ENCODE measurements at places on chromosomes 7 and 10. TPM values are rescaled to one million over a fixed set of nuclear protein-coding genes. Genes with fewer than 3 reads are reported as not detected.
A peak's percentile ranks its signal among the peaks of the same experiment; 100 is the strongest.

DNA sequence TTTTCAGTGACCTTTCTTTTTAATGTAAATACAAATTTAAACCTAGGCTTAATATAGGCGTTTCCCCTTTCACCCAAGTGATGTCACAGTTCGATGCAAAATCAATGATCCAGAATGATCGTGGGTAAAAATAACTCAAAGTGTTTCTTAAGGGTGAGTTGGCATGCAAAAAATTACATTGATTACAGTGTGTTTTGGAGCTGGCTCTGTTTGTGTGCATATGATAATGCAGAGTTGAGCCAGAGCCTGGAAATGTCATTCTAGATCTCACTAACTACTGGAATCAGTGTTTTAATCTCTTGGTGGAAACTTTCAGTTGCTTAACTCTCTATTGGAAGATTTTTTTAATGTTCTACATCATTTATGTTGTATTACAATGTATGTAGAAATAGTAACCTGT, 72.5 kb upstream of the MXI1 start:
- H3K27me3 ChIP-seq = no peaks in the 10 kb centered on the region
- peaks cover 26% of the 10 kb centered on the region for H3K4me1 ChIP-seq
- H3K4me3 ChIP-seq = no peak overlapping the region

The SEC61G gene
- 171 TPM for total RNA-seq

DNA sequence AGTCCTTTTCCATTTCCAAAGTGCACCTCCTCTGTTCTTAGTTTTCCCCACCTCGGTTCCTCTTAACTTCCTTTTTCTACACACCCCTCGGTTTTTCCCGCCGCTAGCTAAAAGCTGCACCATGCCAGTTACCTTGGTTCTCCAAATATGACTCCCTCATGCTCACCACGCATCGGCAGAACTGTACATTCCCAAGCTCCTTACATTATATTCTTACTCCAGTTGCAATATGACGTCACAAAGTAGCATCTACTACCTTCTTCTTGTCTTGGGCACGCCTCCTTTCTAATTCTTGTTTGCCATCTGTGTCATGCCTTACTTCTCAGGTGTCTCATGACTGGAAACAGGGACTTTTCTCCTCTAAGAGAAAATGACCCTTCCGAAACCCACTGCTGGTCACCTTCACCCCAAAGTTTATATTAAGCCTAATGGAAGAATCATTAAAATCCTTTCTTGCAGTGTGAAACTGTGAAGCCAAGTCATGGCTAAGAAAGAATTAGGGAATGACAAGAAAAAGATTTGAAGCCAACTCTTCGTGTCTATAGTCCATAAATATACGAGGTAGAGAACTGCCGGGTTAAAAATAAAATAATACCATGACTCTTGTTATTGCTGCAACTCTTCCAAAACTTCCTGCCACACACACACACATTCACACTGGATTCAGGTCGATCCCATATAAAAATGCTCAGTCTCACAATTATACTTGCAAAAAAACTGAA, 1.7 kb downstream of the ESYT2 start:
- peaks cover 4% of the 10 kb centered on the region for H3K36me3 ChIP-seq
- peak; percentile 40 for DNase-seq
- no peaks in the 10 kb centered on the region for H3K27me3 ChIP-seq
- H3K4me3 ChIP-seq = peak overlapping the region; percentile 85

The CAMK2B gene
- 0.46 TPM for total RNA-seq

DNA sequence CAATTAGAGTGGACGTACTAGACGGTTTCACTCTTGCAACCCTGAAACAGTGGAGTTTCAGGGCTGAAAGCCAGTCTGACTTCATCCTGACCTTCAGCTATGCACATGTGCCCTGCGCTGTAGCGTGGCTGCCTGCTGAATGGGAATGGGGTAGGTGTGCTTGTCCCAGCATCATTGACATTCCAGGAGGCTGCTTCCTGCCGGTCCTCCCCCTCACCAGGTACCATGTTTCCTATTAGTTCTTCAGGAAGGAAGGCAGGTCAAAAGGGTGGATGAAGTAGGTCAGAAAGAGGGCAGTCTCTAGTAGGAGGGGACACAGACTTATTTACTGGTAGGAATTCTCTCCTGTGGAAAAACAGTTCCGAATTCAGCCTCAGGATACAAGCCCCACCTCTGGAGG, 551.8 kb upstream of the GALNT17 start:
- H3K27ac ChIP-seq = no peak overlapping the region
- no peak overlapping the region for H3K4me3 ChIP-seq
- DNase-seq = no peak
- H3K4me1 ChIP-seq = no peaks in the 10 kb centered on the region
- no peaks in the 10 kb centered on the region for H3K27me3 ChIP-seq

The CCL24 gene
- total RNA-seq = not detected

The TUBAL3 gene
- total RNA-seq = not detected

The IFIT1B gene
- total RNA-seq = not detected

GRCh38 chr10:15122477-15123030, 25.4 kb downstream of the RPP38 start:
- H3K36me3 ChIP-seq = peaks cover 41% of the 10 kb centered on the region
- no peaks in the 10 kb centered on the region for H3K27me3 ChIP-seq
- H3K4me3 ChIP-seq = peak overlapping the region; percentile 53

DNA sequence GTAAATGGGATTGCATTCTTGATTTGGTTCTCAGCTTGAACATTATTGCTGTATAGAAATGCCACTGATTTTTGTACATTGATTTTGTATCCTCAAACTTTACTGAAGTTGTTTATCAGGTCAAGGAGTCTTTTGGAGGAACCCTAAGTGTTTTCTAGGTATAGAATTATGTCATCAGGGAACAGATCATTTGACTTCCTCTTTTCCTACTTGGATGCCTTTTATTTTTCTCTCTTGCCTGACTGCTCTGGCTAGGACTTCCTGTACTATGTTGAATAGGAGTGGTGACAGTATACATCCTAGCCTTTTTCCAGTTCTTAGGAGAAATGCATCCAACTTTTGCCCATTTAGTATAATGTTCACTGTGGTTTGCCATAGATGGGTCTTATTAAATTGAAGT, 48.8 kb downstream of the ANXA8 start:
- no peak overlapping the region for H3K27ac ChIP-seq
- no peaks in the 10 kb centered on the region for H3K4me1 ChIP-seq
- H3K27me3 ChIP-seq = peaks cover 22% of the 10 kb centered on the region
- DNase-seq = no peak

The PHYHIPL gene
- not detected for total RNA-seq

DNA sequence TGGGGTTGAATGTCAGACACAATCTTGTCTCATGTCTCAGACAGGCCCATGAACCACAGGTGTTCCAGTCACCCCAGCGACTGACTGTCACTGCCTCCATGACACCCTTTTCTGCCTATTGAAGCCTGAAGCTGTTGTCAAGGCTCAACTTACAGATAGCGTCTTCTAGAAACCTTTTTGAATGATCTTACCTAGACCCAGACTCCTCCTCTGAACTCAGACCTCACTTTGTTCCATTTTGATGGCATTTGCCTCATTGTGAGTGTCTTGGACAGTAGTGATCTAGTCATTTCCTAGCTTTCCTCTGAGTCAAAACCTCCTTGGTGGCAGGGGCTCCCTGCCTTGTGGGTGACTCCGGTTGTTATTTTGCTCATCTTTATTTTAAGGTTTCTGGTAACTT, 98.3 kb upstream of the AGK start:
- H3K36me3 ChIP-seq = no peaks in the 10 kb centered on the region
- no peak overlapping the region for H3K27ac ChIP-seq
- peak; percentile 51 for DNase-seq
- no peaks in the 10 kb centered on the region for H3K27me3 ChIP-seq
- H3K4me3 ChIP-seq = no peak overlapping the region

The TAS2R5 gene
- total RNA-seq = 1.3 TPM

- no peak overlapping the region for H3K27ac ChIP-seq
- no peak overlapping the region for H3K4me3 ChIP-seq
- DNase-seq = no peak
Measured at GRCh38 chr10:34698979-34699378, 116.1 kb downstream of the PARD3 start.

DNA sequence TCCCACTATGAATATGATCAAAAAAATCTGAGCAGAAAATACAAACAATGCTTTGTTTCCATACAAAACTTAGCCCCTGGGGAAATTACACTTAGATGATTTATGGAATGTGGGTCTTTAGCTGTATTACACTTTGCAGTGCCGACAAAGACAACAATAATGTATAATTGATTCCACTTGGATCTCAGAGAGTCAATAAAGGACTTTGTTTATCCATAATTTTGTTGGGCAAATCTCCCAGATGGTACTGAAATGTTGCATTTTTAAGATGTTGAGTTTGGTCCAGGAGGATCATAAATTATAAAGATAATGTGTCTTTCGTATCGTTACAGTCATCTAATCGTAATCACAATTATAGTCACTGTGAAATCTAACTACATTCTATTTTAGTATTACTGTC, 66.9 kb upstream of the DOCK1 start:
- no peak for DNase-seq
- H3K4me3 ChIP-seq = no peak overlapping the region
- no peaks in the 10 kb centered on the region for H3K27me3 ChIP-seq
- H3K36me3 ChIP-seq = no peaks in the 10 kb centered on the region

DNA sequence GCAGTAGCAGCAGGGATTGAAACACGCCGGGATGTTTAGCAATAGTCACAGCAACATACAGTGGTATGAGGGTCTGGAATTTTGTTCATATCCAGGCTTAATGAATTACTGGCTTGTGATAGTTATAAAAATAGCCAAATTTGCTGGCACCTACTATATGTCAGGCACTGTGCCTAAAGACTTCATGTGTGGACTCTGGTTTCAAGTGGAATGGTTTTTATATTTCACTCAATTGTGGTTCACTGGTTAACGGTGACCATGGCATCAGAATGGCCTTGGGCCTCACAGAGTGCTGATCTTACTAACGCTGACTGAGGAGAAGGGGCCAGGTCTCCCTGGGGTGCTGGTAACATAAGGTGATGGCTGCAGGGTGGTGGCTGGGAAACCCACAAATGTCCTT, 55.7 kb downstream of the CELF2 start:
- H3K27ac ChIP-seq = no peak overlapping the region
- H3K4me1 ChIP-seq = peaks cover 9% of the 10 kb centered on the region
- peaks cover 7% of the 10 kb centered on the region for H3K27me3 ChIP-seq
- no peak for DNase-seq
- H3K36me3 ChIP-seq = no peaks in the 10 kb centered on the region

GRCh38 chr7:68684246-68684839, 913.9 kb upstream of the AUTS2 start:
- H3K36me3 ChIP-seq = no peaks in the 10 kb centered on the region
- no peaks in the 10 kb centered on the region for H3K27me3 ChIP-seq
- H3K4me3 ChIP-seq = no peak overlapping the region
- H3K27ac ChIP-seq = no peak overlapping the region
- DNase-seq = no peak

GRCh38 chr7:123945938-123946337, 20.9 kb downstream of the SPAM1 start:
- H3K4me3 ChIP-seq = no peak overlapping the region
- H3K36me3 ChIP-seq = no peaks in the 10 kb centered on the region
- peaks cover 3% of the 10 kb centered on the region for H3K27me3 ChIP-seq
- no peak overlapping the region for H3K27ac ChIP-seq

The HTRA1 gene
- total RNA-seq = not detected

- peak overlapping the region; percentile 29 for H3K4me3 ChIP-seq
- H3K27me3 ChIP-seq = no peaks in the 10 kb centered on the region
- peak overlapping the region; percentile 91 for H3K27ac ChIP-seq
- H3K36me3 ChIP-seq = peaks cover 92% of the 10 kb centered on the region
- no peak for DNase-seq
- peaks cover 96% of the 10 kb centered on the region for H3K4me1 ChIP-seq
Measured at GRCh38 chr10:8063935-8064334, 9.4 kb downstream of the GATA3 start.

DNA sequence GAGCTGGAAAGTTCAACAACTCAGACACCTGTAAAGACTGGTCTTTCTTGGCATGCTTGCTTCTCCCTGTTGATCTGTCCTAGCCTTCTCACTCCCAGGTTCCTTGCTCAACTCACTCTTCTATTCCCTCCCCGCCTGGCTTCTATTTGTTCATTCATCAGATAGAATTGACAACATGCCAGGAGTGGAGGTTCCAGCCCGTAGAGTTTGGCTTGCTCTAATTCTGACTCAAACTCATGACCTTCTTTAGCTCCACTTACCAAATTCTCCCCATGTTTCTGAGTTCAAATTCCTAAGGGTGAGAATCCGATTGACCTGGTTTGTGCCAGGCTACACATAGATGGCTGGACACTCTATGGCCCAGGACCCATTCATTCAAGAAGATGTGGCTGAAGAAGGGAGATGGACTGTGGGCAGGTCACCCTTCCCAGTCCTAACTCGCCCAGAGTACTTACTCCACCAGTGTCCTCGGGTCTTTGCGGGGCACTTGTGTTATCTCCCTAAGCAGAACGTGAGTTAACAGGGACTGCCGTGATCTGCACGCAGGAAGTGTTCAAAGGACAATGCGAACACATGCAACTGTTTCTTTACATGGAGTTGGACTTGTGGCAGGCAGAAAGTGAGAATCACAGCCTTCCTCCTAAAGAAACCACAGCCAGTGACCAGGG, 4.0 kb upstream of the TMEM236 start:
- peaks cover 2% of the 10 kb centered on the region for H3K4me1 ChIP-seq
- H3K4me3 ChIP-seq = no peak overlapping the region

GRCh38 chr10:113244750-113245149, 294.7 kb downstream of the TCF7L2 start:
- H3K27me3 ChIP-seq = peaks cover 14% of the 10 kb centered on the region
- H3K27ac ChIP-seq = no peak overlapping the region
- H3K36me3 ChIP-seq = no peaks in the 10 kb centered on the region
- no peak overlapping the region for H3K4me3 ChIP-seq
- DNase-seq = no peak

DNA sequence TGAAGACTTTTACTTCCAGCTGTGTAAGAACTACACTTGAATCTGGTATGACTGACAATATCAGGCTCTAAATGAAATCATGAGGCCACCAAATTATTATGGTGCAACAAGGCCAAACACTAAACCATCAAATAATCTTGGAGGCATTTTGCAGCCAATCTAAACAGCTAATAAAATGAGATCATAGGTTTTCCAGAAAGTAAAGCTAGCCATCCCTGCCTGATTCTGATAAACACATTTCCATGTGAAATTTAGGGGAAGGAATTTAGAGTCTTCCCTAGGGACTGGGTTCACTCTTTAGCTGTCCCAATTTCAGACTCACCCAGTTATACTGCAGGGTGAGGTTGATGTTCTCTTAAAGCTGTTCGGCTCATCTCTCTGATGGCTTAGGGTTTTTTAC, 190.3 kb upstream of the TMEM196 start:
- H3K36me3 ChIP-seq = no peaks in the 10 kb centered on the region
- DNase-seq = no peak
- H3K4me1 ChIP-seq = no peaks in the 10 kb centered on the region
- H3K27ac ChIP-seq = no peak overlapping the region
- no peak overlapping the region for H3K4me3 ChIP-seq
- no peaks in the 10 kb centered on the region for H3K27me3 ChIP-seq

Measured in activated CD4-positive, alpha-beta memory T cell treated with anti-CD3 and anti-CD28 coated beads for 36 hours (primary cell).